ENCODE measurements at places on chromosomes 16 and 17.
A peak's percentile ranks its signal among the peaks of the same experiment; 100 is the strongest.

DNA sequence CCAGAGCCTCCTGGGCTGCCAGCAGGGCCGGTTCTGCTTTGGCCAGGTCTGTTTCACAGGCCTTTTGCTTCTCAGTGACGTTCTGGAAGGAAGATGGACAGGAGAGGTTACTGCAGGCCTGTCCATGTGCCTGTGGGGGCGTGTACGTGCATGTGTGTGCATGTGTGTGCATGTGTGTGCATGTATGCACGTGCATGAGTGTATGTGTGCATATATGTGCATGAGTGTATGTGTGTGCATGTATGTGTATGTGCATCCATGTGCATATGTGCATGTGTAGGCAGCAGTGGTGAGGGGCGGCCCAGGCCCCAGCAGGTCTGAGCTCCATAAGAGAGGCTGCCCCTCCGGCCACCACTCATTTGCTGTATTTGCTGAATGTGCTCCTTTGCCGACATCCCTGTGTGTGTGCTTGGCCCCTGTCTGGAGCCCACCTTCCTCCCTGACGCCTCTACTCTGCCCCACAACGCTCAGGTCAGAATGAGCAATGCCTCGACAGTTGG lies 81.8 kb downstream of the PGS1 start:
- DNase-seq: no peak

GRCh38 chr17:59355702-59356325 lies 24.4 kb downstream of the YPEL2 start:
- DNase-seq: no peak

GRCh38 chr17:64420143-64420670 lies 28.7 kb upstream of the MILR1 start:
- peak; percentile 57 for DNase-seq

DNA sequence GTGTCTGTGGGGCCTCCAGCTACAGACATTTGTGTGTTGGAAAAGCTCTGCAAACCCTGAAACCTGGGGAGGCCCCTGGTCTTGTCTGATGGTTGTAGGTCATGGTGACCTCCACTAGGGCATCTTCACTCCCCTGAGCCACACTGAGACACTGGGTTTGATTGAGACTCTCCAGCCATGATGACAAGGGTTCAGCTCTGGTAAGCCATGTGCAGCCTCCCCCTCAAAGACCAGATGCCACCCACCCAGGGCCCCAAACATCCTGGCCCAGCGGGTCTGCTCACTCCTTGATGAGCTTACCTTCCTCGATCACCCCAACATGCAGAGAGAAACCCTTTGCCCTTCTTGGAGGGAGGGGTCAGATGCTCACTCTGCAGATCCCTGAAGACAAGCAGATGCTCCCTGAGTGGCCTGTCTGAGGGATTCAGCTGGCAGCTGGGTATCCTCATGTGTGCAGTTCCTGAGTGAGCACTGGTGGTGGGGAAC lies 101.6 kb downstream of the METRNL start:
- DNase-seq: no peak

GRCh38 chr17:7739746-7740145 lies 22.2 kb downstream of the DNAH2 start:
- no peak for DNase-seq

DNA sequence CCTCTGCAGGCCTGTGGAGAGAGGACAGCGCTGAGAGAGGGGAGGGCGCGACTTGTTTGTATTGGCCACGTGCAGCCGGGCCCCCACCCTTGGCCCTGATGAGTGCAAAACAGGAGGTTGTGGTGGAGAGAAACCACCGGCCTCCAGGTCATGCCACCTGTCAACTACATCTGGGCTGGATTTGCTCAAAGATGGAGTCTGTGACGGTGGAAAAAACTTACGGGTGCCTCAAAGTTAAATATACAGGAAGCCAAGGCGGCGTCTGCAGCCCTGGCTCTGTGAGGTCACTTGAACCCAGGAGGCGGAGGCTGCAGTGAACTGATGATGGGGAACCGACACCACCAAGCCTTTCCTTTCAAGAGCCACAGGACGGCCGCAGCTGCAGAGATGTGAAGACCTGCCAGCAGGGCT lies 15.7 kb downstream of the C16orf74 start:
- DNase-seq: no peak

DNA sequence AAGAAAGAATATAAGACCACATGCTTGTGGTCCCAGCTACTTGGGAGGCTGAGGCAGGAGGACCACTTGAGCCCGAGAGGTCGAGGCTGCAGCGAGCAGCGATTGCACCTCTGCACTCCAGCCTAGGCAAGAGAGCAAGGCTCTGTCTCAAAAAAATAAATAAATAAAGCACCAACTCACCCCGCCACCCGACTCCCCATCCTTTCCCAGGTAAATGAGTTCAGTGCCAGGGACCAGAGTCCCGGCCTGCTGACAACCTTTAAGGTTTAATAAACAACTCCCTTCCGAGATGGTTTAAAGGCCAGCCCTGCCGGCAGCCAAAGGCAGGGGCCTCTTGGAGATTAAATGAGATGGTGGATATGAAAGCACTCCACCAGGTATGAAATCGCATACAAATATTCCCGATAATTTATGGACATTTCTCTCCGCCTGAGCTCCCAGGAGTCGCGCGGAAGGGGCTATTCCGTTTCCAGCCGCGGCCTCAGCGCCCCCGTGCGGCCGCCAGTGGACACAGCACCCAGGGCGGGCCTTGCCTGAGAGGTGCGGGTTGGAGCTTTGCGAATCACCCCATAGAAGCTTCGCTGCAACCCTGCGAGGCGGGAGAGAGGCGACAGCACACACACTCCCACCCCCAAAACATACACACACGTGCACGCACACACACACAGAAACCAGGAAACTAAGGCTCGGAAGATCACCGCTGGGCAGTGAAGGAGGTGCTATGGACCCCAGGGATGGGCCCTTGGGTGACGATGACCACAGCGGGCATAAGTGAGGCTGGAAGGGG lies 4.0 kb upstream of the RPL38 start:
- DNase-seq: peak; percentile 77

- DNase-seq: no peak
Measured at GRCh38 chr17:789160-789840, 7.1 kb downstream of the MRM3 start.

DNA sequence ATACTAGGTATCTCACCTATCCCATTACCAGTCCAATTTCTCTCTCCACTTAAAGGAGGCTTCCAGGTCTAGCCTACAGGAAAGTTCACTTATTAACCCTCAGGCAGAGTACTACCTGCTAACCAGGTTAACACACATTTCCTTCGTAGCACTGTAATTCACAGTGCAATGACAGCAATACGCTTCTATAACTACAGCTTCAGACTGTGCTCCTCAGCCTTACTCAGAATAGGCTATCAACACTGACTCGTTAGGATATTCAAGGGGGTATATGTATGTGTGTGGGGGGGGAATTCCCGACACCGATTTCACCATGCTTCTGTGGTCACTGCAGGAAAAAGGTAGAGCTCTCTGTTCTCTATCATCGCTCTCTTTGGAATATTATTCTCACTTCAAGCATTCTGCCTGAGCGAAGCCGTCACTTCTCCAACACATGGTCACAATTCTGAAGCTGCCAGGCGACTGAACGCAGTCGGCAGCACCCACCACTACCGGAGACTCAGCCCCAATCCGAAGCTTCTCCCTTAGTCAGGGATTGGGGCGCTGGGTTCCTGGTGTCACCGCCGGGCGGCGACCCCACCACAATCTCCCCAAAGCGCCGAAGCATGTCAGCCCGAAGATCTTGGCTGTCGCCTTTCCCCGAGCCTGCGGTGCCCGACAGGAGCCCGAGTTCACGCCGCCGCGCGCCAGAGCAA lies 618 bp downstream of the GGA3 start:
- DNase-seq: no peak

DNA sequence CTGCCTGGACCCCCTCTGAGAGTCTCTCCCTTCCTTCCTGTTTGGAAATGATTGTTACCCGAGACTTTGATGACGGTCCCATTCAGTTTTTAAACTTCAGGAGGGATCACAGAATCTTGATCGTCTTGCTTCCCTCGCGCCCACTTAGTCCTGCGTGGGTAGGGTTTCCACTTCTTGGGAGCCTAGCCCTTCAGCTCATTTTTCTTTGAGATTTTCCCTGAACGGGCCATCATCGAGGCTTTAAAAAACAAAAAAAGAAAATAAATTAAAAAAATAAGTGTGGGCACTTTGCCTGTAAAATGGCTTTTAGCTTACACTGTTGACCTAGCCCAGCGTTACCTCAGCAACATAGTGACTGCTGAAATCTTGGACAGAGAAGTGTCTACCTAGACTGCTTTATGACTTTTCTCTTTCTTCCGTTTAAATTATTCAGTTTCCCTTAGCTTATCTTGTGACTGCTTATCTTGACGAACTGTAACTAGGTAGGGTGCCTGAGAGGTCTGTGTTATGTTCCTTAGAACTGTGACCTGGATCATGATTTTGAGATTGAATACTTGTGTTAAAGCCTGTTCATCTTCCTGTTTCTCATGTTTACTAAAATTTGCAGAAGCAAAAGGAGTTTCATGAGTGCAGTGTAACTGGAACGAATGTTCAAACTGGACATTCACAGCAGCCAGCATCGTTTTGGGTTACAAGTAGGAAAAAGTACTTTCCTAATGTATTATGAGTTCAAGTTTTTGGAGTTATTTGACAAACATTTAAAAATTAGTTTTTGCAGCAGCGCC lies 874 bp downstream of the WWP2 start:
- DNase-seq: no peak

- no peak for DNase-seq
Measured at GRCh38 chr16:64362193-64362592, 759.7 kb downstream of the CDH11 start.

Data from SHP77 (cell line).